NCI-H1417 (cell line): ENCODE measurements at places on chromosomes 1 and 21.
A peak's percentile ranks its signal among the peaks of the same experiment; 100 is the strongest.

DNA sequence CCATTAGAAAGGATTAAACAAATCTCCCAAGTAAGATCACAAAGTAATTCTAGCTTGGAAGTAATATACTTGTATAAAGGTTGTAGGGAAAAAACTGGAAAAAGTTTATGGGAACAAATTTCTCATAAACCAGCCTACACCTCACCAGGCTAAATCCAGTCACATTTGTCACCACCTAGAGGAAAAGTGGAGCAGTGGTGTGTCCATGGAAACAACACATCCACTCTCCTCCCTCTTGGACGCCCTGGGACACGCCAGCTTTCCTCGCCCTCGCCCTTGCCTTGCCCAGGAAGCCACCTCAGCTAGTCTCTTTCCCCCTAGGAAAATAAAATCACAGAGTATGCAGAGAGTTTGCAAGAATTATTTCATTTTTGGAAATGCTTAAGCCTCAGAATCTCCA, 2.2 kb downstream of the PALMD start:
- DNase-seq, result no peak

- DNase-seq, result no peak
Observed at GRCh38 chr1:97500760-97501159, 420.1 kb downstream of the DPYD start.

DNA sequence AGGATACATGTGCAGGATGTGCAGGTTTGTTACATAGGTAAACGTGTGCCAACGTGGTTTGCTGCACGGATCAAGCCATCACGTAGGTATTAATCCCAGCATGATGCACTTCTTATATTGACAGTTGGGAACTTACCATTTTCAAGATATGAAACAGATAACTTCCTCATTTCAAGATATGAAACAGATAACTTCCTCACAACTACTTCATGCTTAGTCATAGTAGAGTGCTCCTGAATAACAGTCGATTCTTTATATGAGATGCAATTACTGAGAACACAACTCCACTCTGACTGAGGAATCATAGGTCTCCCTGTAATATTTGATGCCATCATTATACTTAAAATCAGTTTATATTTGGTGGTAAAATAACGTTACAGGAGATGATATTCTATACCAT, 1124.3 kb downstream of the AMY1C start:
- DNase-seq, result no peak

GRCh38 chr1:1578371-1578940, 3.8 kb upstream of the SSU72 start:
- DNase-seq, result no peak

- no peak for DNase-seq
Observed at GRCh38 chr1:24932284-24932683, 2.2 kb upstream of the RUNX3 start.

GRCh38 chr1:212606395-212607205, 2.0 kb upstream of the ATF3 start:
- peak; percentile 67 for DNase-seq
